Fibroblast of the conjunctiva (primary cell): ENCODE measurements at places on chromosomes 3 and 15.
A peak's percentile ranks its signal among the peaks of the same experiment; 100 is the strongest.

DNA sequence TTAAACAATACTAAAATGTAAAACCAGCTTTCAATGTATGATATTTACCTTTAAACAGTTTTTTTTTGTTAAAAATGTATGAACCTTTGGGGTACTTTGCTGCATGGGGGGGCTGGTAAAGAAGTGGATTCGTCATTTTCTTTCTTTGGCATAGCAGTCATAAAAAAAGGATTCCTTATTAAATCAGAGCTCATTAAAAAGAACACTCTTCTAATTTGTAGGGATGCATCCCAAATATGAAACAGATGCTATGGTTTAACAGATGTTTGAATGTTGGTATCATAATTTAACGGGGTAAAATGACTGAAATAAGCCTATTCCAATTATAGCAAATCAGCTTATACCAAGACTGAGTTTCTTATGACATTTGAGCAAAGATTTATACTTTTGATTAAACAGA is 234.4 kb downstream of the BBX start:
- no peak for DNase-seq

DNA sequence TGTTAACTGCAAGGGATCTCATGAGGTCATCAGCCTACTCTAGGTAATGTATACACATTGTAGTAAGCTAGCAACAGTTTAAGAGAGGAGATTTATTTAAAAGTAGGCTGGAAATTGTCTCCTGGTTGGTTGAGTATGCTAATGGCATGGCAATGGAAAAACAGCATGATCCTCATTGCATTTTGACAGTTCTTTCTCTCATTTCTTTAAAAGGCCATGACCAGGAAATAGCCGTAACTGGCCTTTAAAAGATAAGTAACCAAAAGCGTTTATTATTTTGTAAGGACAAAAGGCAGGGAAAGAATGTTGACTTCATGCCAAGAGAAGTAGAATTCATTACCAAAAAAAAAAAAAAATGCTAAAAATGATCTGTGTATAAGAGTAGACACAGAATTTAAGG is 310.3 kb downstream of the FGF12 start:
- no peak for DNase-seq

GRCh38 chr3:129281726-129282125 is 3.1 kb downstream of the HMCES start:
- no peak for DNase-seq

- no peak for DNase-seq
Measured at GRCh38 chr3:36373666-36374065, 6.6 kb upstream of the STAC start.

GRCh38 chr15:66899555-66900350 is 165.6 kb upstream of the SMAD3 start:
- no peak for DNase-seq

DNA sequence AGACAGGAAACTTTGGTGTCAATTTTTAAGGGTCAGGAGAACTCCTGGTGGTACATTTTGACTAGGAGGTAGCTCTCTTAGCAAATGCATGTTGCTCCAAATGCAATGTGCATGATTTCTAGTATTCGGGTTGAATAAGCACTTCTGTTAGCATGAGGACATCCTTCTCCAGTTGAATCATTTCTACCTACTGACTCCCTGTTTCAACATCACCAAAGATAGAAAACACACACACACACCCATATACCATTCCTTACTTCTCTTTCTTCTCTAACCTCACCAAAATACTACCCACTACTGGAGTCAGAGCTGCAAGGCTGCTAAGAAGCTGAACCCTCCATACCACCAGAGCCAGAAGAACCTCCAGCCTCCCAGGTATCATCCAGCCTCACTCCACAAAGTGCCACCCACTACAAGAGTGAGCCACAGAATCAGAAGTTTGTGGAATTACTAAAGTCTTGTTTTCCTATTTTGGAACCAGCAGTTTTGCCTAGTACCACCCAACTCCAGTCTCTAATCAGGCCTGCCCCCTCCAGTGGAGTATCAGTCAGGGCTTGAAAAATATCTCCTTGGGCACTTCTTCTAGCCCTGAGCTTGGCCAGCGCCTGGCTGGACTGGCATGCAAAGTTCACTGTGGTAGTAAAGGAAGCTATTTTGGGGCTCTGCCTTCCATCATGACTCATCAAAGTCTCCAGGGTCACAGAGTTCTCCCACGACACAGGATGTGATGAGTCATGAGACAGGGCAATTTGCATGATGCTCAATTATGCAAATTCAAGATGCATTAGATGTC is 110.3 kb downstream of the CYP19A1 start:
- DNase-seq = peak; percentile 71

DNA sequence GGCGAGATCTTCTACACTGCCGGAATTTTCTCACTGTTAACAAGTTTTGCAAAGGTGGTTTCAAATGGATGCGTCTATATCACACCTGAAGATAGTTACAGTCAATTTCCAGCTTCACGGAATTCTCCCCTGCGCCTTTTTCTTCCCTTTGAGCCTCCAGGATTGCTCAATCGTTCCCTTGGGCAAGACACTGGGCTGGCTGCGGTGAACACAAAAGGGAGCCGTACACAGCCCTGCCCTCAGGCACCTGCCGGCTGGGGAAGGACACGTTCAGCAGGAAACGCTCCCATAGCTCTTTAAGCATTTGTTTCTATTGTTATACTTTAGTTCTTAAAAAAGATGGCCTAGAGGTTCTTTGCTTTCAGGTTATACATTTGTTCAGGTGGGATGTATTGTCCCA is 85.7 kb downstream of the C3orf70 start:
- DNase-seq = no peak

DNA sequence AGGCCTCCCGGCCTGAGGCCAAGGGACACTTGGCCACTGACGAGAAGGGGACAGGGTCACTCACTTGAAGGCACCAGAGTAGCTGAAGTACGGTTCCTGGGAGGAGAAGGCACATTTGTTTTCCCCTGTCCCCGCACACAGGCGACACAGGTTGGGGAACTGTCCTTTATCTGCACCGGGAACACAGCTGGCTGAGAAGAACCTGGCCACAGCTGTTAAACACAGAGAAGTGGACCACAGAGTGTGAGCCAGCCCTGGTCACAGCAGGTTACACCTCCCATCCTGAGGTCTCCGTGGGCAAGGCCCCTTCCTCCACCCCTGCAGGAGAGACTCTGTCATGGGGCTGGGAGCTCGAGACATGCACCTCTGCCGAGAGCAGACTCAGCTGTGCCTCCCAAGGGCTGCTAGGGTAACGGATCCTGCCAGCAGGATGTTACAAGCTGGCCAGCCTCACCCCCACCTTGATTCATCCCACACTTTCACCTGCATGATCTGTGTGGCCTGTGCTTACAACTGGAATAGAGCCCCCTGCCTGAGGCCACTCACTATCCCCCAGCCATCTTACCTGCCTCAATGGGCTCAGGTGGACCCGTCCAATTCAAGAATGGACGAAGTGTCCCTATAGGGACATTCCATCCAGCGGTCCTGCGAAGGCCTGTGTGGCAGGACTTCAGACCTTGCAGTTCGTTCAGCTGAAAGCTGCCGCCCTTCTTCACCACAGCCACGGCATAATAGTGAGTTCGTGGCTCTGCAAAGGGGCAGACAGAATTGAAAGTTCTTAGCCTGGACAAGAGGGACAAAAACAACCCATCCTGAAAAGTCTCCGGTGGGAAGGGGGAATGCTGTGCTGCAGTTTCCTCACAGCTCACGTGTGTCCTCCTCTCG is 9.2 kb downstream of the LTF start:
- no peak for DNase-seq

GRCh38 chr3:135017003-135017893 is 222.2 kb downstream of the EPHB1 start:
- no peak for DNase-seq

DNA sequence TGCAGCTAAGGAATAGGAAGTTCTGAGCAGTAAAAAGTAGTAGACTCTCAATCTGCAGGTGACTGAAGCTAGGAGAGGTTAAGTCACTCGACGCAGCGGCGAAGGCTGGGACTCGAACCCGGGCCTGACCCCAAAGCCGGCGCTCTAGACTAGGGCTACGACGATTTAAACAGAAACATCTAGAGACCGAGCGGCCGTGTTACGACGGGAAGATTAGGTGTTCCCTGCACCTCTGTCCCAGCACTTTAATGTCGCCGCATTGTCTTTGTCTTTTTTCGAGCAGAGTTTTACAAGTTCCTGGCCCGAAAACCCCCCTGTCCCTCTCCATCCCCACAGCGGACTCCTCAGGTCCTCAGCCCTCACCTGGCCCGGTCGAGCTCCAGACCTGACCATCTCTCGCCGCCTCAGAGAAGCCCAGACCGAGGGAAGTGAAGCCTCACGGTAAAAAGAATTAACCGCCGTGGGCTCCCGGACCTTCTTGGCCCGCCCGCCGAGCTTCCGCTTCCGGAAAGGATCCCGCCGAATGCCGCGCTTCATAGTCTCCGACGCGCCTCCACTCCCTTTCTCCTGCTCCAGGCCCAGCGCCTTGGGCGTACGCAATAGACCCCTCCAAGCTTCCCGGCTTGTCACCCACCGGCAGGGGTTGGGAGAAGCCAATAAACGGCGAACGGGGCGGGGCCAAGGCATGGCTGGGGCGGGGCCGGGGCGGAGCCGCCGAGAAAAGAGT is at the start of gene CCDC14:
Gene CCDC14, minus strand, starts transcription at position 449 of the 727 bp plus-strand sequence. Its CDS starts 56 bp downstream, at position 393.
- DNase-seq = peak; percentile 89

DNA sequence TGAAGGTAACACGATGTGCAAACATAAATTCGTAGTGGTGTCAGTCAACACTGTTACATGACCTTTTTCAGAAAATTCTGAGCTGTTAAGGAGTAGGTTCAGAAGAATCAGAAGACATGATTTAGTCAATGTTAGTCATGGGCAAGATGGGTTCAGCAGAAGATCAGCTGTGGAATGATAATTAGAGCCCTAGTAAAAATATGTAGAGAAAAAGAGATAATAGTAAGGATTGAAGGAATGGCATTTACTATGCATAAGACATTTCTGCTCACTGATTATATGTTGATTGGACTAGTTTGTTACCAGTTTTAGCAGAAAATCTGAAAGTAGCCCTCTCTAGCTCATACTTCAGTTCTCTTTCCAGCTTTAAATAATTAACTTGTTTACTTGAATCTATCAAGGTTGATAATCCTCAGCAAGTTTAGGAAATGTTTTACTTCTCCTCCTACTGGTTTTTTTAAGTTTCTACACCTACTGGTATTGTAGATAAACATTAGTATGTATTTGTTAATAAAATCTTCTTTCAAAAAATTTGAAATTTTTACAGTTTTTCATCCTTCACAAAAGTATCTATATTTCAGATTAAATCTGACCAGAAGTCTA is 98.6 kb downstream of the ALCAM start:
- DNase-seq = no peak

DNA sequence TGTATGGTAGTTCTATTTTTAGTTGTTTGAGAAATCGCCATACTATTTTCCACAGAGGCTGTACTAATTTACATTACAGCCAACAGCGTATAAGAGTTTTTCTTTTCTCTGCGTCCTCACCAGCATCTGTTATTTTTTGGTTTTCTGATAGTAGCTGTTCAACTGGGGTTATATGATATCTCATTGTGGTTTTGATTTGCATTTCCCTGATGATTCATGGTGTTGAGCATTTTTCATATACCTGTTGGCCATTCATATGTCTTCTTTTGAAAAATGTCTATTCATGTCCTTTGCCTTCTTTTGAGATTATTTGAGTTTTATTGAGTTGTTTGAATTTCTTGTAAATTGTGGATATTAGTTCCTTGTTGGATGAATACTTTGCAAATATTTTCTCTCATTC is 114.6 kb downstream of the LRRK1 start:
- no peak for DNase-seq

DNA sequence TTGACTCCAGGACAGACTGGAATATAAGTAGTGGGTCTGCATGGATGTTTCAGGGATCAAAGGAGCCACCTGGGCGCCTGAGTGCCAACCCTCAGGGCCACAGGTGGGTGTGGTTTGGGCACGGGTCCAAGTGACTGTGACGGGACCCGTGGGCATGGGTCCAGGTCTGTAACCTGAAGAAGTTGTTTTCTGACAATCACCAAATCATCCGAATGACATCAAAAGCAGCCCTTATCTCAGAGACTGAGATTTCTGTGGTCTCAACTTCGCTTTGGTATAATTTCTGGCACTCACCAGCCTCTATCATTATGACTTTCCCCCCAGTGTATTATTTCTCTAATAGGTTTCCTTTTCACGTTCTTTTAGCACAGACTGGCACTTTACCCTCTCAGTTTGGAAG is 24.4 kb downstream of the RLBP1 start:
- DNase-seq = no peak

- DNase-seq = no peak
Measured at GRCh38 chr3:116734243-116734642, 24.7 kb downstream of the TUSC7 start.

GRCh38 chr3:127755305-127755681 is 67.0 kb downstream of the MGLL start:
- DNase-seq = no peak

DNA sequence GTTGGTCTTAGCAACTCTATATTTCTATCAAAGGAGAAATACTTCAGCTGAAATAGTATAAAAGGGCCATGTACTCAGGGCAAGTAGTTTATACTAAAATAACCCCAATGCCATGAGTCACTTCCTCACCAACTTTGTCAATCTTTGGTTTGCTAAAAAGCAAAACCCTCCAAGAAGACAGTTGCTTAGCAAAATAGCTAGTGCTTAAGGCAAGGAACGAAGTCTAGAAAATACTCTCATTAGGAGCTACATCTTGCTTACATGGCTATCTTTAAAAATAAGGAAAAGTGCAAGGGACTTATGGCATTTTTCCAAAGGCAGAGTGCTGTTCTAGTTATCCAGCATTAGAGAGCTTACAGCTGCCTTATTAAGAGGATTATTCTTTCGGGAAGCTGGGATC is 28.4 kb downstream of the P3H2 start:
- DNase-seq = peak; percentile 71

DNA sequence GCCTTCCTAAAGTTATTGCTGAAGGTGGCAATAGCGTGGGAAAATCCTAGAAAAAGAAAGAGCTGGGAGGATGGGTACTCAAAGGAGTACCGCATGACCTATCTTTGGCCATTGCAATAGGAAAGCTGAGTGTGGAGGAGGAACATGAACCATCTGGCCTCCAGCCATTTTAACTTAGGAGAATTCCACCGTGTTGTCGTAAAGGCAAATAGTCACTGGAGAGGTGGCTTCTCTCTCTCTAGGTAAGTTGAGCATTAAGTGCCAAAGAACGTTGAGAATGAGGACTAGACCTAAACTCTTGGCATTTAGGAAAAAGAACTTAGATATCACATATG is 16.1 kb upstream of the CMTM7 start:
- no peak for DNase-seq

DNA sequence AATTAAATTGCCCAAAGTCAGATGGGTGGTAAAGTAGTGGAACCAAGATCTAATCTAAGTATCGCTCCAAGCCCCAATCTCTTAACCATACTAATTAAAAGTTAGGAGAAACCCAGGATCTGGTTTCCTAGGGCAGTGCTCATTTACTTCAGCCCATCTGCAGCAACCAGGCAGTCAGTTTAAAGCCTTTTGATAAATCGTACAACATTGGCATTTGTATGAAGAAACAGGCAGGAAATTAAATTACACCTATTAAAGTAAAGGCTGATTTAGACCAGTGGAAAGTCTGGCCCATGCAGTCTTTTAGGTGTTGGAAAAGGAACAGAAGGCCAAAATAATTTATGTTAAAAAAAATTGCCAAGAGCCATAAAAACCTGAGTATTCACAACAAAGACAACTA is 594.4 kb upstream of the UBE2E2 start:
- DNase-seq = no peak

GRCh38 chr3:13401149-13401548 is 19.0 kb downstream of the NUP210 start:
- DNase-seq = no peak

GRCh38 chr3:54527521-54527920 is 400.3 kb downstream of the LRTM1 start:
- DNase-seq = no peak

GRCh38 chr15:31316135-31316795 is 10.4 kb upstream of the KLF13 start:
- no peak for DNase-seq

GRCh38 chr3:154214306-154214705 is 93.1 kb downstream of the ARHGEF26 start:
- no peak for DNase-seq
